ENCODE measurements at places on chromosomes 2 and 18. TPM values are rescaled to one million over a fixed set of nuclear protein-coding genes. Genes with fewer than 3 reads are reported as not detected.
A peak's percentile ranks its signal among the peaks of the same experiment; 100 is the strongest.

Gene NEUROD1
- not detected for total RNA-seq

Gene ILKAP
- total RNA-seq, result 44.3 TPM

Gene DUSP19
- 1.2 TPM for total RNA-seq

Gene OR6B2
- not detected for total RNA-seq

Gene MSH2
- total RNA-seq, result 53.8 TPM

Gene APCDD1
- not detected for total RNA-seq

DNA sequence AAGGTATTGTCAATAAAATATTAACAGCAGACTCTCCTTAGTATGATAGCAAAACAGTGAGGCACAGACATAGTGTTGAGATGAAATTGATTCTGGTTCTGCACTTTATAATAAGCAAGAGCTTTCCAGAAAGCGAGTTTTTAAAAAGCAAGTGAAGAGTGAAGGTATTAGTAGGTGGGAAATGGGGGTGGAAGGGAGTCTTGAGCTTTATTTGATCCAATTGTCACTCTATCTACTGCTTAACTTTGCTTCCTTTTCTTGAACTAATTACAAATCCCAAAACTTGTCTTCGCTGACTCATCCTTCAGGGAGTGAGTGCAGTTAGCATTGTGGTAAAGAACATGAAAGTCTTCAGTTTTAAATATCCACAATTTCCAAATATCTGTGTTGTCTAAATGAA is 120.6 kb upstream of the BOD1L2 start:
- DNase-seq, result no peak

DNA sequence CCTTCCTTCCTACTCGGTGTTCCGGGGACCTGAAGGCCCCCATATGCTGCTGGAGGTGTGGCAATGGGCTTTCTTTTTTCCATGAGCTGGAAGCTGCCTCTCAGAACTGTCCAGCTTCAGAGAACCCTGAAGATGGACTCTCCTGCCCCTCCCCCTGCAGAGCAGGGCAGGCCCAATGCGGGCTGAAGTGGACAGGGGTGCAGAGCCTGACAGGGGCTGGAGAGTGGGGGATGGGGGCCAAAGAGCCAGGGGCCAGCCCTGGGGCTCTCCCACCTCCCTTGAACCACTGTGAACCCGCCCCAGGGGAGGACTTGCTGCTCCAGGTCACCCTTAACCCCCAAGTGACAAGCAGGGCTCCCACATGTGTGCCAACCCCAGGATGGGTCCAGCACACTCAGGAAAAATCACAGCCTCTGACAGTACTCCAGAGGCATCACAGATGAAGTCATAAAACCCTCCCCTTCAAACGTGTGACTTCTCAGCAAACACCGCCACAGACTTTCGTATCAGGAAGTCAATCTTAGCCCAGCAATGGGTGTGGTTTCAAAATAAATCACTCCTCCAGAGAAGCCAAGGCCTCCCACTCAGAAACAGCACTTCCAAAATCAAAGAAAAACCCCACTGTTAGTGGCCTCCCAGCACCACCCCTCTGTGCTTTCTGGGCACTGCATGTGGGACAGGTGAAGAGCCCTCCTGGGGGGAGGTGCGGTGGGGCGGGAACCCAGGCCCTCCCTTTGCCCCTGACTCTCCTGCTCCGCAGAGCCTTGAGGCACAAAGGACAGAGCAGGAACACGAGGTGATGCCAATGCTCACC is 135.8 kb downstream of the HDAC4 start:
- no peak for DNase-seq

- DNase-seq, result no peak
Measured at GRCh38 chr18:44586782-44587524, 93.7 kb upstream of the SETBP1 start.

- no peak for DNase-seq
Measured at GRCh38 chr2:134679745-134680144, 39.1 kb downstream of the TMEM163 start.

DNA sequence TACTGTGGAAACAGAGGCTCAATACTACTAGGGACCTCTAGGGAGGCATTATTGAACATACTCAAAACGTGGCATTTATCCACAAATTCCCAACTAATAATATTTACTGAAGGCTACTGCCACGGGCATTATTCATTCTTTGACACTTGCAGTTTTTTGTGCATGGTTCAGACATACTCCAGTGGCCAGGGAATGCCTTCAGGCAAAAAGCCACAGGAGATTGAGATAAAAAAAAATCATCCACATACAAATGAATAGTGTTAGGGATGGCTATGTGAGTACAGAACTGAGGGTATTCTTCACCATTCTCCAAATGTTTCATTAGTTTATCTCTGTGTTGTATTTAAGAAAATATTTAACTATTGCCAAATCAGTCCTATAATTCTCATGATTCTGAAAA is 974.9 kb upstream of the PIK3C3 start:
- no peak for DNase-seq

- DNase-seq, result peak; percentile 57
Measured at GRCh38 chr2:215554689-215555498, 119.0 kb upstream of the FN1 start.

DNA sequence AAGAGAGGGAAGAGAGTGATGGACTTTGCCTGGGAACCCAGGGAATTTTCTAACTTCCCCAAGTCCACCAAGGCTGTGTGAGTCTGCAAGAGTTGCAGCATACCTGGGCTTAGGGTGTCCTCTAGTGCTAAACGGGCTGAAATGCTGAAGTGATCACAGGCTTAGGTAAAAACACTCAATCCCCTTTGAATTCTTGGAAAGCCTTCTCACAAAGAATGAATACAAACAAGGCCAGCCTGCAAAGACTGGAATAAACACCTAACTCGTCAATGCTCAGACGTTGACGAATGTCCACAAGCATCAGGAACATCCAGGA is 30.0 kb upstream of the BMP10 start:
- peak; percentile 49 for DNase-seq

GRCh38 chr2:31286230-31286629 is 52.3 kb downstream of the EHD3 start:
- DNase-seq, result peak; percentile 22

- no peak for DNase-seq
Measured at GRCh38 chr2:164052006-164052405, 316.2 kb upstream of the FIGN start.

GRCh38 chr2:205617905-205618304 is 64.4 kb upstream of the NRP2 start:
- no peak for DNase-seq

DNA sequence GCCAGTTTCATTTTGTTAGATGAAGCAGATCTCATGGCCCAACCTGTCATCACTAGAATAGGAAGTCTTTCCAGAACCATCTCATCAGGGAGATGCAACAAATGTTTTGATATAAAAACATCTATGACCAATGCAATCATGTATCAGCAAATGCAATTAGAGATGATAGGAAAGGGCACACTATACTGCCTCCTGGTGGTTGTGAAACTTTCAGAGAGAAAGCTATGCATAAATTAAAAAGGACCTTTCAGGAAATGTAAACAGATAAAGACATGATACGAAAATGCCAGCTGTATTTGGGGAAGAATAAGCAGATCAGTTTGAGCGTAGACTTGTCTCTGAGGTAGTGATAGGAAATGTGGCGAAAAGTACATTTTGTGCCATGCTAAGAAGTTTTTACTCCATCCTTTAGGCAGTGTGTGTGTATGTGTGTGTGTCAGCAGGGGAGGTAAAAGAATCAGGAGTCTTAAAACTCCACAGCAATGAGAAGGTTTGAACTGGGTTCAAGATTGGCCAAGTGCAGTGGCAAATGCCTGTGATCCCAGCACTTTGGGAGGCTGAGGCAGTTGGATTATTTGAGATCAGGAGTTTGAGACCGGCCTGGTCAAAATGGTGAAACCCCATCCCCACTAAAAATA is 479.3 kb downstream of the CPS1 start:
- peak; percentile 55 for DNase-seq

- DNase-seq, result no peak
Measured at GRCh38 chr2:30428827-30429461, 18.1 kb upstream of the LCLAT1 start.

- DNase-seq, result no peak
Measured at GRCh38 chr2:72895759-72896281, 8.6 kb downstream of the SPR start.

DNA sequence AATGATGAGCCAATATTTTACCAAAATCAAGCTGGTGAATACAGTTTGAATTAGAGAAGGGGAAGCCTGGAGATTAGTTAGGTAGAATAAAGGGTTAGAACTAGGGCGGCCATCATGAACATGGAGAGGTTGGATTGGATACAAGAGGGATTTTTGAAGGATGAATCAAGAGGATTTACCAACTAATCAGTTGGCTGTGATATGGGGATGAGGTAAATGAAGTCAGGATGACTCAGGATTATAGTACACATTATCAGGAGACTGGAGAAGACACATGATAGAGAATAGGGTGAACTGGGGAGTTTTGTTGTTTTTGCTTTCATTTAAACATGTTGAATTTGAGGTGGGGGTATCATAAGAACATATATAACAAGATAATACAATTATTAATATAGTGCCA is 73.8 kb upstream of the PROKR1 start:
- peak; percentile 44 for DNase-seq

DNA sequence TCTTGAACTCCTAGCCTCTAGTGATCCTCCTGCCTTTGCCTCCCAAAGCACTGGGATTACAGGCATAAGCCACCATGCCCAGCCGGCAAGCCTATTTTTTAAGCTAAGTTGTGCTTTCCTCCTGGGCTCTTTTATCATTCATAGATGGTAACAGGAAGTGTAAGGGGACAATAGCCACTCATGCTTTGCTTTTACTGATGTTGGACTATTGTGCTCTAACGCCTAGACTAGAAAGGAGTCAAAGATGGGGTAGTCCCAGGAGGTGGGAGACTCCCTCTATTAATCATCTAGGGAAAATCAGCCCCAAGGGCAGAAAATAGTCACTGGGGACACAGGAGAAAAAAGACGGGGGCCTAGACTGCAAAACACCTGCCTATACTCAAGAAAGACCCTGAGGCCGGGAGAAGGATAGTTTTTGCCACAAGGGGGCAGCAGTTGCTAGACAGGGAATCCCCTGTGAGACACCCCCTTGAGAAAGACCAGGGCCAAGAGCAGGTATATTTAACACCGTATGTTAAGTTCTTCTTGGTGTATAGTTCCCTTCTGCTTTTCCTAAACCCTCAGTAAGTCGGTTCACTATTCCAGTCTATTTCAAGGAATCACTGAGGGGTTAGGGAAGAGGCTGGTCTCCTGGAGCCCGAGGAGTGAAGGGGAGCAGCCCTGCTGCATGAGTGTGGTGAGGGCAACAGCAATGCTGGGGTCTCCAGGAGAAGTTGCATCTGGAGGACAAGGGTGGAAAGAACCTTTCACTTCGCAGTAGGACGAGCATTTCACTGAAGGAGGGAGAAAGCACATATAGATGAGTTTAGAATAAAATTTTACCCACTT is 2.1 kb upstream of the CXCR1 start:
- DNase-seq, result peak; percentile 26

DNA sequence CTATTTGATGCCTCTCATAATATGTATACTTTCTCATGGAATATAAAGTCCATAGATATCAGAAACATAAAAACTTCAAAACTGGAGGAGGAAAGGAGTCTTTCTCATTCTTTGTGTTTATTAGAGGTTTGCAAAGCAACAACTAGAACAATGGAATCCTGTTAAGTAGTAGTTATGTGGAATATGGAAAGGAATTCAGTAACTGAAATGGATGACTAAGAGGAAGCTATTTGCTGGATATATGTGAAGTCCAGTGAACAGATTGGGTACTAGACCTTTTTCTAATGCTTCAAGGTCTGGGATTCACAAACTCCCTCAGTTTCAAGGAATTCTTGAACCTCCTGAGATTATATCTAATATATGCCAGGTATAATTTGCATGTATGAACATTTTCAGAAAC is 353.6 kb upstream of the FANCL start:
- DNase-seq, result peak; percentile 55

DNA sequence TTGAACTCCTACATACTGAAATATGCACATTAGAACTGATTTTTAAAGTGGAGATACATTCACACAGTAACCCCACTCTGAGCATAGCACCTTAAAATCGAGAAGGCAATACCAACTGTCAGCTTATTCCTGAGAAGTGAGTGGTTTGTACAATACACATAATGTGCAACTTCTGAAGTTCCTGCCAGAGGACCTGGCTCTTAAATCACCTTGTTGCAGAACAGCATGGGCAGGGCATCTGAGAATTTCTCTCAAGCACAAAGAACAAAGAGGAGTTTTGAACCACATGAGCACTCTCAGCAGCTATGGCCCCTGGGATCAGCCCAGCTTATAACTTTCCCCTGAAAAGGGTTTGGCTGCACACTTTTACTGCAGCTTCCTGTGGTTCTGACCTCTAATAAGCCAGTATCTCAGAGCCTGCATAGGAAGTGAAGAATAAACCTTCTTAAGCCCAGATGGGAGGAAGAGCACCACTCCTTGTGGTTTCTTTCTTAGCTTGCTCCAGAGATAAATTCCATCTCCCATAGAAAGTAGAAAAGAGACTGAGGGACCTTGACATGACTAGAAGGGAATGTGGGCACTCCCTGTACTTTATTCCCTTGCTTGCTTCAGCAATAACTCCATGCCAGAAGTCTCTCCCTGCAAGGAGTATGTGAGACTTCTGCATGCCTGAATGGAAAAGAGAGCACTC is 862.3 kb downstream of the SUCLG1 start:
- DNase-seq, result no peak

GRCh38 chr18:64149916-64150438 is 1.1 kb upstream of the LINC00305 start:
- no peak for DNase-seq

DNA sequence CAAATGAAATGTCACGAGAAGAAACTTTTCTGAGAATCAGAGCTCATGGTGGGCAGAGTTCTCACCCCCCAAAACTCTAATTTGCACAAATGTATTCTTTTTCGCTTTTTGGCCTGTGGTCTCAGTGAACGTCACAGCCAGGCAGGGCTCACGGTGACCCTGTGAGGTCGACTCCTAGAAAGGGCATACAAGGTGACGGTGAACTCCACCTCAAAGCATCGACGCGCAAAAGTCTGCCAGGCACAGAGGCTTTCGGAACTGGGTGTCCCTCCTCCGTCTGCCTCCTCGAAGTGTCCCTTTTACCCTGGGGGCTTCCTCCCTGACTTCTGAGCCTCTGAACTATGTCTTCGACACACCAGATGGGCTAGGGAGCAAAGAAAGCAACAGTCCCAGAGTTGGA is 139.2 kb upstream of the PXDN start:
- no peak for DNase-seq

GRCh38 chr18:8828300-8828699 is 122.9 kb downstream of the MTCL1 start:
- DNase-seq, result no peak

GRCh38 chr2:234446404-234447076 is 50.3 kb downstream of the ARL4C start:
- no peak for DNase-seq

Data from HT1080 (cell line).